ENCODE measurements at places on chromosomes 2 and 18. TPM values are rescaled to one million over a fixed set of nuclear protein-coding genes. Genes with fewer than 3 reads are reported as not detected.

The SLC35F6 gene
- total RNA-seq = 8.3 TPM

The CNTNAP5 gene
- total RNA-seq = not detected

The FOXD4L1 gene
- total RNA-seq = 0.17 TPM

The RPIA gene
- total RNA-seq = 82.7 TPM

The TXNDC2 gene
- not detected for total RNA-seq
